GOT3 (cell line): ENCODE measurements at places on chromosomes 3 and 15.

DNA sequence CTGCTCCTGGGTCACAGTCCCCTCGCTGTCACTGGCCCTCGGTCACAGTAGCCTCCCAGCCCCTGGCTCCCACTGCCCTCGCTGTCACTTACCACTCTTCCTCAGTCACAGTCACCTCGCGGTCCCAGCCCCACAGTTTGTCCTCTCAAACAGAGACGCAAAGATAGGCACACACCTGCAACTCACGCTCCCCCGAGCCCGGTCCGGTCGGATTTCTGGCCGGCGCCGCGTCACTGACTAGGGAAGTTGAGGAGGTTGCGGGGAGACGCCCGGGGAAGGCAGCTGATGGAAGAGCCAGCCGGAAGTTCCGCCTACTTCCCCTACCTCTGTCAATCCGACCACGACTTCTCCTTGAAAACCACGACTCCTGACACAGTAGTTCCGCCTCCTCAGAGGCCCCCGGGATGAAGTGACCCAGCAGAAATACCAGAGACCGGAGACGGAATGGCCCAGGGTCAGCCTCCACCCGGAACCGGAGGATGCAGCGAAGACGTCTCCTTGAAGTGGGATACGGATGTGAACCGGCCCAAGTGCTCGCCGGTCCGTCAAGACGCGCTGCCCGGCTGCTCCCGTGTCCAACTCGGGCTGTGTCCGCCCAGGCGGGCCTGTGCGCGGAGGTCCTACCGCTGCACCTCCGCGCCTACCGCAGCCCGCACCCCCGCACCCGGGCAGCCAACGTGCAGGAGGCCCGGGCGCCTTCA, at the start of gene PCYT1A:
PCYT1A (minus strand) TSS at position 287 of the 701 bp plus-strand sequence. CDS start 17,195 bp downstream, outside the sequence.
- DNase-seq = peak; percentile 95

DNA sequence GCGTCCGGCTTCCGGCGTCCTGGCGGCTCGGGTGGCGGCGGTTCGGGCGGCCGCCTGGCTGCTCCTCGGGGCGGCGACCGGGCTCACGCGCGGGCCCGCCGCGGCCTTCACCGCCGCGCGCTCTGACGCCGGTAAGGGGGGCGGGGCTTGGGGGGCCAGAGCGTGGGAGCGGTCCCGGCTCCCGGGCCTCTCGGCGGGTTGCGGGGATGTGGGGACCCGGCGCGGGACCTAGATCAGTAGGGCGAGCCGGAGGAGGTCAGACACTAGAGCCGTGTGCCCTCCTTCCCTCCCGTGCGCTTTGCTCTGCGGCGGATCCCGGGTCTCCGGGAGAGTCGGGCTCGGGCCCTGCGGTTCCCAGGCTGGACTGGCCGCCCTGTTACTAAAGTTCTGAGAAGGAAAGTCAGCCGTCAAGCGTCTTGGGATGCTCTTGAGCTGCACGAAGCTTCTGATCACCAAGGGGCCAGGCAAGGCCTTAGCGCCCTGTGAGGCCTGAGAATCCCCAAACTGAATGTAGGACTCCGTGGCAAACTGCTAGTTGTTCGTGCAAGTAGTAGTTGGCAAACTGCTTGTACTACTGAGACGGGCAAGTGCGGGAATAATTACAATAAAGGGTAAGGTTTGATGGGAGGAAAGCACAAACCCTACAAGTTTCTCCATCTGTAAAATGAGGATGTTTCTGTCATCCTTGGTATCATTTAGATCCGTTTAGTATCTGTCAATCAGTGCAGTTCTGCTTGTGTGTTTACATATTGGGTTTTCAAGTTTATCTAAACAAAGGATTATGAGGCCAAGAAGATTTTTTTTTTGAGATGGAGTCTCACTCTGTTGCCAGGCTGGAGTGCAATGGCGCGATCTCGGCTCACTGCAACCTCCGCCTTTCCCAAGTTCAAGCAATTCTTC, 587 bp downstream of the PIGX start:
- peak; percentile 78 for DNase-seq

- DNase-seq = no peak
Measured at GRCh38 chr3:11300970-11301369, 28.8 kb downstream of the ATG7 start.

DNA sequence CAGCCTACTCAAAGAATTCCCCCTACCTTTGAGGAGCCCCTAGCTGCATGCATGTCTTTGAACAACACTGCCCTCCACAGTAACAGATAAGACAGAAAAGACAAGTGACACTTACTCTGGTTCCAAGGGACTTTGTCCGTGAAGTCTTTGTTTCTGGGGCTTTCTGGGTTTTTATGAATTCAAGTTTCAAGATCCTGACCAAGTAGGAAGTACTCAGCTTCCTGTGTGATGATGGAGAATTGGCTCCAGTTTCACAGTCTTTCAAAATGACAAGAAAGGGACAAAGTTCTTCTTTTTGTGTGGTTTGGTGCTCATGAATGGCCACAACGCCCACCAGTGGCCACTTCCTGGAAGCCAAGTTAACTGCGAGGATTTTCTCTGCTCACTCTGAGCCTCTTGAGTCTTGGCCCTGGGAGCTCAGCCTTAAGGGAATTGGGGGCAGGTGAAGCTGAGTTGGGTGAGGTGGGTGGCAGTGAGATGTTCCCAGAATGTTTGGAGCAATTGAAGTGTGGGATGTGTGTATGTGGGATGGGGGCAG, at the start of gene CCR1:
CCR1 (minus strand) TSS at position 147 of the 538 bp plus-strand sequence. CDS start 4,000 bp downstream, outside the sequence.
- DNase-seq = no peak

GRCh38 chr3:178392511-178392926, 143.7 kb upstream of the KCNMB2 start:
- no peak for DNase-seq

DNA sequence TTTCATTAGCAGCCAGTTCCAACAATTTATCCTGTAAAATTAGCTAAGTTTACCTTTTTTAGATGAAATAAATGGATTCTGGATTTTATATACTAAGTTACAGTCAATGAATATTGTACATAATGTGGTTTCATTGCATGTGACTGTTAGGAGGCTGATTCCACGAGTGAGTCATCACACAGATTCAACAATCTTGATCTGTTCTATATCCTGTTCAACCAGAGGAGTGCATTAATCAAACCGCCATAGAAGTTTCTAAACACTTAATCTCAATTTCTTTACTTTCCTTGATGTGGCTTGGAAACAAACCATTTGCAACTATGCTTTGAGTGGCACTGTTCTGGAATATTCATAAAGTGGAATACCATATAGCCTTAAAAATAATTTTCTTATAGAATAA, 15.3 kb downstream of the DNAJC13 start:
- no peak for DNase-seq

DNA sequence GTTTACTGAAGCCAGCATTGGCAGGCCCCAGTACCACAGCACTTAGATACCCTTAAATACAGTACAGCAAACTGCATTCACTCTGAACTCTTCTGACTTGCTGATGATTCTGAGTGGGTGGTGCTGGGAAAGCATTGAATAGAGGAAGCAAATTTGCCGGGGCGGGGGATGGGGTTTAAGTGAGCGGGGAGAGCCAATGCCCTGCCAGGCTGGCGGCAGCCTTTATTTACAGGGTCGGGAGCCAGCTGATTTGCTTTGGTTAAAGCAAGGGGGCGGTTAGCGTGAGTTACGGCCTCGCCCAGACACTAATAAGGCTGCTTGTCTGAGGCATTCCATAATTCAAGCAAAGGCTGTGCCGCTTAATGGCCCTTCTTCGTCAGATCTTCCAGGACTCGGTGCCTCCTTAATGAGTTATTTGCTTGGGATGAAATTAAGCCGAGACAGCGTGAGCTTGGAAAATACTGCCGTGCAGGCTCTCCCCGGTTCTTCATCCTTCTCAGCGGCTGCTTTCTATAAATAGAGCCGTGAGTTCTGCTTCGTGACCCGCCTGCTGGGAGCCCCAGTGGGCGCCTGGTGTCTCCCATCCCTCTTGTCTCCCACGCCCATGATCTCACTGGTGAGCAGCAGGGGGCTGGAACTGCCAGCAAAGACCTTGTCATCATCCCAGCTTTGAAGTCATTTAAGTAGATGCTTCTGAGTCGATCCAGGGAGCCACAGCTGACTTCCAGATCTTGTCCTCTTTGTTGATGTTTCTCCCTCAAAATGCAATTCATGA, 25.8 kb downstream of the SPSB4 start:
- no peak for DNase-seq

- no peak for DNase-seq
Measured at GRCh38 chr15:33852570-33852969, 115.7 kb upstream of the CHRM5 start.

DNA sequence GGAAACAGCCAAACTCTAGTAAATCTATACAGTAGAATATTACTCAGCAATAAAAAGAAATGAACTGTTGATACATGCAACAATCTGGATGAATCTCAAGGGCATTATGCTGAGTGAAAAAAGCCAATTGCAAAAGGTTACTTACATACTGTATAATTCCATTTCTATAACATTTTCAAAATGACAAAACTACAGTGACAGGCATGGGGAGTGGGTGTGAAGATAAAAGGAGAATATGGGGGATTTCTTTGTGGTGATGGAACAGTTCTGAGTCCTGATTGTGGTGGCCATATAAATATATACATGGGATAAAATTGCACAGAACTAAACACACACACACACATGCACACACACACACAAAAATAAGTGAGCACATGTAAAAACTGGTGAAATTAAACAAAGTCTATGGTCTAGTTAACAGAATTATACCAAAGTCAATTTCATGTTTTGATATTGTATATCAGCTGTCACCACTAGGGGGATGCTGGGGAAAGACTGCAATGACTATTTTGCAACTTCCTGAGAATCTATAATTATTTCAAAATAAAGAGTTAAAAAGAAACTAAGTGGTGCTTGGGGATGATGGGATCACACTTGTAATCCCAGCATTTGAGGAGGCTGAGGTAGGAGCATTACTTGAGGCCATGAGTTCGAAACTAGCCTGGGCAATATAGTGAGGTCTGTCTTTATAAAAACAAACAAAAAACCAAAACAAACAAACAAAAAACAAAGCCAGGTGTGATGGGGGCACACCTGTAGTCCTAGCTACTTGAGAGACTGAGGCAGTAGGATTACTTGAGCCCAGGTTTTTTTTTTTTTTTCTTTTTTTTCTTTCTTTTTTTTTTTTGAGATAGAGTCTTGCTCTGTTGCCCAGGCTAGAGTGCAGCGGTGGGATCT, 66.0 kb downstream of the SPTSSB start:
- no peak for DNase-seq

- DNase-seq = no peak
Measured at GRCh38 chr3:135000465-135000864, 205.4 kb downstream of the EPHB1 start.

DNA sequence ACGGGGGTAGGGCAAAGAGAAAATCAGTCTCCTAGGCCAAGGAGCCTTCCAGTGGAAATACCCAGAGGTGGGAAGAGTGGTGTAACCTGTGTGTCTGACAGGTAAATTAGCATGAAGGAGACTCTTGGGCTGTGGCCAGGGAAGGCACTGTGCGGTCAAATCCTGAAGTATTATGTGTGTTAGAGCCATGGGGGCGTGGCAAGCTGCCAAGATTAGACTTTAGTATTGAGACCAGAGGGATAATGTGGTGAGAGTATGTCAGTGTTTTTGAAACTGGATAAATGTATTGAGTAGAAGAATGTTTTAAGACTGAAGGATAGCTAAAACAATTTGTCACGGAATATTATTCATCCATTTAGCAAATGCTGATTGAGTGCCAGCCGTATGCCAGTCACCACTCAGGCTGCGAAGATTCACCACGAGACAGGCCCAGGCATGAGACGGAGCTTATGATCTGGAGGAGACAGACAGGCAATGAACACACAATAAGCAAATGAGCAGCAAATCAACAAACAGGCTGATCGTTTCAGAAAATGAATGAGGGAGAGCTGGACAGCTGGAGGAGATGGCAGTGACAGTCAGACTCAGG, 445.9 kb downstream of the MCTP2 start:
- DNase-seq = no peak

- no peak for DNase-seq
Measured at GRCh38 chr15:94196531-94196930, 34.8 kb upstream of the MCTP2 start.

GRCh38 chr3:197835509-197835908, 44.5 kb downstream of the LRCH3 start:
- no peak for DNase-seq

- DNase-seq = no peak
Measured at GRCh38 chr3:47152578-47152977, 11.3 kb downstream of the SETD2 start.

- DNase-seq = no peak
Measured at GRCh38 chr3:5489536-5489935, 302.0 kb downstream of the EDEM1 start.

GRCh38 chr15:67776600-67776999, 48.7 kb upstream of the SKOR1 start:
- no peak for DNase-seq

GRCh38 chr3:38646062-38646461, 3.4 kb downstream of the SCN5A start:
- no peak for DNase-seq

GRCh38 chr3:4826237-4827100, 152.8 kb upstream of the BHLHE40 start:
- DNase-seq = no peak

GRCh38 chr3:4688411-4688810, 195.3 kb downstream of the ITPR1 start:
- no peak for DNase-seq

- DNase-seq = no peak
Measured at GRCh38 chr3:23162934-23163333, 40.2 kb upstream of the UBE2E2 start.

- DNase-seq = no peak
Measured at GRCh38 chr15:22778796-22779195, 7.6 kb upstream of the NIPA1 start.

DNA sequence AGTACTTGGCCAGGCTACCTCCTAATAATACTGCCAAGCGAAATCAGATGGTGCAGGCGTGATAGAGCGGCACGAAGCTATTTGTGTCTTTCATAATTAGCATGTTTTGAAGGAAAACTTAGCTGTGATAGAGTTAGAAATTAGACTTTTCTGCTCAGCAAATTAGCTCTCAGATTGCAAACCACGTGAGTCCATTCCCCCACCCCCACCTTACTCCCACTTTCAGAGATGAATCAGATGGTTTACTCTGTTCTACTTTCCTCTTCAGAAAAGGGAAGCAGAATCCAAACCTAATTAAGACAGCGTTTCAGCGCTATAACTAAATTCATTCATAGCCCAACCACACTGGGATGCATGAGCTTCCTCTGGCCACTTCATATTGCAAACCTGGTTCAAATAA, 214.6 kb downstream of the SLCO3A1 start:
- no peak for DNase-seq

GRCh38 chr15:28952666-28953491, 67.1 kb downstream of the APBA2 start:
- no peak for DNase-seq
